Naive thymus-derived CD4-positive, alpha-beta T cell (primary cell): ENCODE measurements at places on chromosomes 1 and 21. TPM values are rescaled to one million over a fixed set of nuclear protein-coding genes. Genes with fewer than 3 reads are reported as not detected.

DNA sequence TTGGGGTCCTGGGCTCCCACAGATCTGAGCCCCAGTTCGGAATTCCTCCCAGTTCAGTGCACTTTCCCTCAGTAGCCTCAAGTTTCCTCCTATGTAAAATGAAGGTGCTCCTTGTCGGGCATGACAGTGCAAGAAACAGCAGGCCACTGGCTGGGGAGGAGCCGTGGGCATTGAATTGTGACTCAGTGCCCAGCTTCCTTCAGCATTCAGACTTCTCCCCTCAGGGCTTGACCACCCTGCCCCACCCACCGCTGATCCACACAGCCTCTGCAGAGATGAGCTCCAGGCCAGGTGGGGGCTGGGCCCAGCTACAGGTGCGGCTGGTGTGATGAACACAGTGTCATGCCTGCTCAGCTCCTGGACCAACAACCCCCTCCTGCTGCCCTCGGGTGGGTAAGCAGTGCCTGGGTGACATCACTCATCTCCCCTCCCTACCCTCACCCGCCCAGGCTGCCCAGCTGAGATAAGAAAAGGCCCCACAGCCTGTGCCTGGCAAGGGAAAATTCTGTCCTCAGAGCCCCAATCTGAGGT is 4.9 kb downstream of the MOB3C start:
- no peak for DNase-seq

GRCh38 chr1:151039521-151039920 is 3.1 kb downstream of the BNIPL start:
- DNase-seq, result no peak

Gene PLA2G2A
- total RNA-seq, result not detected in 2 replicates

DNA sequence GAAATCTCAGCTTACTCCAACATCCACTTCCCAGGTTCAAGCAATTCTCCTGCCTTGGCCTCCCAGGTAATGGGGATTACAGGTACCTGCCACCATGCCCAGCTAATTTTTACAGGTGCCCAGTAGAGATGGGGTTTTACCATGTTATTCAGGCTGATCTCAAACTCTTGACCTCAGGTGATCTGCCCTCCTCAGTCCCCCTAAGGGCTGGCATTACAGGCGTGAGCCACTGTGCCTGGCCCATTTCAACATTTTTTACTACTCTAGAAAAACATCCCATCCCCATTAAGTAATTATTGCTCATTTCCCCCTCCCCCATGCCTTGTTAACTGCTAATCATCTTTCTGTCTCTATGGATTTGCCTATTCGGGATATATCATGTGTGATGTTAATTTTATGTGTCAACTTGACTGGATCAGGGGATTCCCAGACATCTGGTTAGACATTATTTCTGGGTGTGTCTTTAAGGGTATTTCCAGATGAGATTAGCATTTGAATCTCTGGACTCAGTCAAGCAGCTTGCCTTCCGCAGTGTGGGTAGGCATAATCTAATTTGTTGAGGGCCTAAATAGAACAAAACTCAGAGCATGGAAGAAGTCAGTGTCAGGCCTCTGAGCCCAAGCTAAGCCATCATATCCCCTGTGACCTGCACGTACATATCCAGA is 33.0 kb upstream of the ZBTB8B start:
- no peak for DNase-seq

Gene CAMK2N1
- total RNA-seq, result 2.9 TPM

- DNase-seq, result no peak
Observed at GRCh38 chr1:182634306-182635072, 30.3 kb upstream of the RGS16 start.

- DNase-seq, result no peak
Observed at GRCh38 chr1:87497380-87498203, 168.9 kb downstream of the LMO4 start.

Gene MINDY1
- 48.9 TPM for total RNA-seq

- no peak for DNase-seq
Observed at GRCh38 chr1:36737038-36737555, 254.4 kb upstream of the CSF3R start.

DNA sequence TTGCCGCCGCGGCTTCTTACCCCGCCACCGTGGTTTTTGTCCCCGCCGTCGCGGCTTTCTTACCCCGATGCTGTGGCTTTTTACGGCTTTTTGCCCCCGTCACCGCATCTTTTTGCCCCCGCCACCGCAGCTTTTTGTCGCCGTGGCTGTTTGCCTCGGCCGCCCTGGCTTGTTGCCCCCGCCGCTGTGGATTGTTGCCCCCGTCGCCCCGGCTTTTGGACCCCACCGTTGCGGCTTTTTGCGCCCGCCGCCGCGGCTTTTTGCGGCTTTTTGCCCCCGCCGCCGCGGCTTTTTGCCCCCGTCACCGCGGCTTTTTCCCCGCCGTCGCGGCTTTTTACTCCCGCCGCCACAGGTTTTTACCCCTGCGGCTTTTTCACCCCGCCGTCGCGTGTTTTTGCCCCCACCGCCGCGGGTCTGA is 3934.3 kb downstream of the SRGAP2C start:
- DNase-seq, result no peak

Gene PLA2G2F
- total RNA-seq, result not detected

DNA sequence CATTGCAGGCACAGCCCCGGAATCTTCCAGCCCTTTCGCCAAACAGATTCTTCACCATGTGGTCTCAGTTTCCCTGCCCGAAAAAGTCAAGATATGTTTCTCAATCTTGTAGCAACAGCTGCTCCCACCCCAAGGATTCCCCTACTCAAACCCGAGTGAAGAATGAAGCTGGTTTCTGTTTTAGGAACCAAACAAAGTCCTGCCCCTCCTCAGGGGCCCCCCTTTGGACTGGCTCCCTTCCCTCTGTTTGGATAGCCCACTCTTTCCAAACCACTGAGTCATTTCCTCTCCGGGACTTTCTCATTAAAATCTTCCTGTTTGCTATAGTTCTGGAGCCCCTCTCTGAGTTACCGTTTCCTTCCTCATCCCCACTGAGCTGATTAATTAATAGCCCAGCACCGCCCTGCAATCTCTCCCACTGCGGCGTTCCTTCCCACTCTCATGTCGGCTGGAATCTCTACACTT is 100.9 kb downstream of the TSEN15 start:
- no peak for DNase-seq

- no peak for DNase-seq
Observed at GRCh38 chr1:222136869-222137268, 395.0 kb upstream of the DUSP10 start.

Gene GSTM3
- total RNA-seq, result 13.9 TPM

DNA sequence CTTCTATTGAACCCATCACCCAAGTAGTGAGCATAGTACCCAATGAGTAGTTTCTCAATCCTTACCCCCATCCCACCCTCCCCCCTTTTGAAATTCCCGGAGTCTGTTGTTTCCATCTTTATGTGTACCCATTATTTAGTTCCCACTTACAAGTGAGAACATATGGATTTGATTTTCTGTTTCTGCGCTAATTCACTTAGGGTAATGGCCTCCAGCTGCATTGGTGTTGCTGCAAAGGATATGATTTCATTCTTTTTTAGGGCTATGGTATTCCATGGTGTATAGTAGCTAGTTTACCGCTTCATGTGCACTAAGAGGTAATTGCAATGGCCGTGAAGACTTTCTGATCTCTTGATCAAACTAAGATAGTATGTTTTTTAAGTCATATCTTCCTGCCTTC is 107.5 kb upstream of the SERTAD4 start:
- DNase-seq, result no peak

DNA sequence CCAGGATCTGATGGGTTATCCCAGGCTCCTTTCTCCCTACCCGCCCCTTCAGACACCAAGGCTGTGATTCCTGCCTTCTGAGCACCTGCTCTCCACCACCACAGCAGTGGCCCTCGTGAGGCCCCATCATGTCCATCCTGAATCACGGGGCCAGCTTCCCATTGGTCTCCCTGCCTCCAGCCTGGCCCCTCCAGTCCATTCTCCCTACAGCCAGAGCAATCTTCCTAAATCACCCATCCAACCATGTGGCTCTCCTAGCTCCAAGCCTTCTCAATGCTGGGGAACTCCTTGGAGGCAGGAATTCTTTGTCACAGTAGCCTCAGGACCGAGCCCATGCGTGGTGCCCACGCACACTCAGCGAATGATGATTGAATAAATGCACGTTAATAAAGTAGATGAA is 8.9 kb upstream of the GLIS1 start:
- DNase-seq, result no peak

Gene COQ8A
- 67.8 TPM for total RNA-seq

DNA sequence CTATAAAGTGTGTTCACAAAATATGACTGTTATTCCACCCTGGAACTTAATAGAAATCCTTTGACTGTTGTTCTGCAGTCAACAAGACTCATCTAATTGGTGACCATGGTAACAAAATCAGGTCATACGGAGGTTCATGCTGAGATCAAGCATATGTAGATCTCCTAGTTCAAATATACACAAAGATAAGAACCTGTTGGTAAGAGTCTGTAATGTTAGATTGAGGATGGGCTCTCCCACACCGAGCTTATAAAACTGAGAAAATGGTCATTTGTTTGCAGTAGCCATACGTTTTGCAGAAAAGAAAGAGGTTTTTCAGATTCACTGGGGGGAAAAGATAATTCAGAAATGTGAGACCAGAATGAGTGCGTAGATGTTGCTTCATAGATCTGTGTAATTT is 468.1 kb downstream of the RPS6KC1 start:
- DNase-seq, result no peak

Gene PDZK1IP1
- not detected for total RNA-seq

- no peak for DNase-seq
Observed at GRCh38 chr1:236508593-236509027, 15.2 kb upstream of the LGALS8 start.

Gene LIN28A
- total RNA-seq, result not detected

DNA sequence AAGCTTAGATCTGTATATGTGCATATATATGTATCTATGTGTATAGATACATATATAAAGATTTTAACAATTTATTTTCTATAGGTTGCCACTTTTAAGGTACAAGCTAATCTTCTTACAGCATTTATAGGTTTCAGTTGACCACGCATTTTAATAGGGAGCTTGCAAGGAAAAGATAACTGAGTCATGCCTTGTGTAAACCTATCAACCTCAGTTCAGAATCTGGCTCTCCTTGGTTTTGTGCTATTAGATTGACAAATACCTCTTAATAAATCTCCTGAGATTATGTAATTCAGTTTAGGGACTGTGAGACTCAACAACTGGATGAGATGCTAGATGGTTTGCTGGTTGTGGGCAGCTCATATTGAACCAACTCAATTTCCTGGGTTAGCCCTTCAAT is 114.7 kb upstream of the SERBP1 start:
- DNase-seq, result no peak

DNA sequence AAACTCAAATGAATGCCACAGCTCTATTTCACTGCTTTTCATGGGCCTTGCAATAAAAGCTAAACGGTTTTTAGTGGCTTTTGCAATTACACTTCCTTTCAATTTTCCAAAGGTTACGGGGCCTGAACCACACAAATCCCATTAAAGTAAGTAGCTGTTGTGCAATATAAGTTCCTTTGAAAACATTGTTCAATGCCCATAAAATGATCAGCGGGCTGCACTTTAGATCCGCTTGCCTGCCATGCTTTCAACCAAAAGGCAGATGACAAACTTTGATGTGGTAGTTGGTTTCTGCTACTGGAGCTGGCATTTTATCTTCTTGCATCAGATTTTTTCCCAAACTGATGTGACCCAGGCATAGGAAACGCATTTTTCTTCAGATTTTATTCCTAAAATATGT is 50.2 kb downstream of the PRRX1 start:
- DNase-seq, result no peak

DNA sequence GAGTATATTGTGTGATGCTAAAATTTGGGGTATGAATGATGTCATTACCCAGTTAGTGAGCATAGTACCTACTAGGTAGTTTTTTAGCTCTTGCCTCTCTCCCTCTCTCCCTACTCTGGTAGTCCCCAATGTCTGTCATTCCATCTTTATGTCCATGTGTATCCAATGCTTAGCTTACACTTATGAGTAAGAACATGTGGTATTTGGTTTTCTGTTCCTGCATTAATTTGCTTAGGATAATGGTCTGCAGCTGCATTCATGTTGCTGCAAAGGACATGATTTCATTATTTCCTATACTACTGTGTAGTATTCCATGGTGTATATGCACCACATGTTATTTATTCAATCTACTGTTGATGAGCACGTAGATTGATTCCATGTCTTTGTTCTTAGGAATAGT is 54.4 kb upstream of the NEGR1 start:
- no peak for DNase-seq

- DNase-seq, result no peak
Observed at GRCh38 chr1:10589074-10589473, 114.3 kb downstream of the PEX14 start.

Gene ZFP69B
- total RNA-seq, result 2.5 TPM

DNA sequence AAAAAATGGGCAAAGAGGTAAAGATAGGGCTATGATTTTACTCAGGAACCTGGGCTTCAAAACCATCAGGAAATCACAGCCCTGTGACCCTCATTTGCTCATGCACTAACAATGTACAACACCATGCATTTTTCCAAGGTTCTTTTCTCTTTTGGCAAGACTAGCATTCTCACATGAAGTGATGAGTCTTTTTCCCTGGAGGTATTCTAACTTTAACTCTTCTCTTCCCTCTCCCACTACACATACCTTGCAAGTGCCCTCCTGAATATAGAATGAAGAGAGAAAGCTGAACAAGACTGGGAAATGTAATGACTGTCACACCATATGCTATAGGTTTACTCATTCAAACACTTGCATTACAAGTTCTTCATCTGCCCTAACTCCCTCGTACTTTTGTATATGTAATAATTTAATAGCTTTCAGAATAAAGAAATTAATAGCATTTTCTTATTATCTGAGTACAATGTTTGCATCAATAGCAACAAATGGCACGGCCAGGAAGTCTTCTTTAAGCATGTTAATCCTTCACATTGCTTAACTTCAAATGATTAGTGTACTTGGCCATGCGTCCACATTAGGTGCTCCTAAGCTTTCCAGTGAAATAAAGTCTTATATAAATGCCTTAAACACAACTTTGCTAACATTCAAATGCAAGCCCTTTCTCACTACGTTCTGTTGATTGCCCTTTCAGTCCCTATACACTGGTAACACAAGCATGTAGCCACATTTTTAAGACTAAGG is 1.8 kb downstream of the NIBAN1 start:
- DNase-seq, result no peak

DNA sequence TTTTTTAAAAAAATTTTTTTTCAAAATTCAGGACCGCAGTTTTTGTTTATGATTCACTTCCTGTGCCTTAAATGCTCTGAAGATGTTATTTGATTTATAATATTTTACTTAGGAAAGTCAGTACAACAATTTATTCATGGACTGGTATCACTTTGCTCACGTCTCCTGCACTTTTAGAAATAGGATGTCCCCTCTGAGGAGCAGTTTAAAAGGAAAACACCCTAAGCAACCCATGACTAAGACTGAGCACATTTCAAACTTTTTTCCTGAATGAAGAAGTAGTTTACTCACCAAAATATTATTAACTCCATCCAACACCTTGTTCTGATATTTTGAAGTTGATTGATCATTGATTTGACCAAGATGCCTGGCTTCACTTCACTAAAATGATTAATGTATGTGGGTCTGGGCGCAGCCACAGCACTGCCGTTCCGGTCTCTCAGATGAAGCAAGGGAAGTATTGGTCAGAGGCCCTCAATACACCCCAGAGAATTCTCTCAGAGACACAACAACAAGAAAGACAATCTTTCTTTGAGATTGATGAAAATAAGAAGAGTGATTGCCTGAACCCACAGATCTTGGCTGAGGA is 223.9 kb downstream of the TGFB2 start:
- no peak for DNase-seq
